ENCODE measurements at places on chromosomes 3 and 15.

DNA sequence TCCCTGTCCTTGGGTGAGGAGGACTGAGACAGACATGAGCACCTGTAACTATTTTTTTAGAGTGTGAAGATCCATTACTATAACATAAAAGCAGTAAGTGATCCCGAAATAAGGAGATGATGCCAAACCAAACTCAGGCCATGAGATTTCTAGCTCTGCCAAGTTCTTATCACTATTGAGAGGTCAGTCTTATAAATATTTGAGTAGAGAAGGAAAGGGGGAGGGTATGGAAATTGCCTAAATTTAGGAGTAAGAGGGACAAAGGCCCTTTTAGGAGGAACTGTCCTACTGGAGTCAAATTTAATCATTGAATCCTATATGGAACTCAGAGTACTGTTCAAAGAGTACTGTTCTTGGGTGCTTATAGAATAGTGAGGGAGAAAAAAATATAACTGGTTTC lies 326.9 kb upstream of the NAALADL2 start:
- DNase-seq = no peak

DNA sequence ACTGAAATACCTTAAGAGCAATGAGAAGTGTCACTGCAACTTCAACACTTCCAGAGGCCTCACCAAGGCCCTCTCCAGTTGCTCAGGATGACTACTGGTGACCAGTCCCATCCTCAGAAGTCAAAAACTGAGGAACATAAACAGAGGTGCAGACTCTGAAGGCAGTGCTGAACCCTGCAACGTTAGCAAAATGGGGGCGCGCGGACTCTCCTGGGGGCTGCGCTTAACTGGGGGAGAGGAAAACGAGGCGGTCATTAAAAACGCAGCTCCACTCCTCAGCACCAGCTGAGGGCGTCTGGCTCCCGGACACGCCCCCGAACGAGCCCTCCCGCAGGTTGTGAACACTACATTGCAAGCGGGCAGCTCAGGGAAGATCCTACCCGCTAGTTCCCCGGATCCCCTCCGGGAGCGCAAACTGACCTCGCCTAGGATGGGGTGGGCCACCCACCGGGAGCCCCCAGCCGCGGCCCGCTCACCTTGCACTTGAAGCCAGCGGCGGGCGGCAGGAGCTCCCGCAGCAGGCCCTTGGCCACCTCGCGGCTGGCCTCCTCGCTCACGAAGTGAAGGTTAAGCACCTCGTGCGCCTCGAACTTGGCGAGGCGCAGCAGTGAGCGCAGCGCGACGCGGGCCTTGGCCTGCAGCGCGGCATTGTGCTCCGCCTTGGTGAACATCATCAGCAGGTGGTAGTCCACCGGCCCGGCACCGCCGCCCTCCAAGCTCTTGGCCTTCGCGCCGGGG lies 711 bp downstream of the XXYLT1 start:
- DNase-seq = no peak

GRCh38 chr15:57595011-57595866 lies 3.5 kb downstream of the MYZAP start:
- no peak for DNase-seq

- no peak for DNase-seq
Measured at GRCh38 chr3:139443186-139443585, 33.1 kb downstream of the RBP2 start.

DNA sequence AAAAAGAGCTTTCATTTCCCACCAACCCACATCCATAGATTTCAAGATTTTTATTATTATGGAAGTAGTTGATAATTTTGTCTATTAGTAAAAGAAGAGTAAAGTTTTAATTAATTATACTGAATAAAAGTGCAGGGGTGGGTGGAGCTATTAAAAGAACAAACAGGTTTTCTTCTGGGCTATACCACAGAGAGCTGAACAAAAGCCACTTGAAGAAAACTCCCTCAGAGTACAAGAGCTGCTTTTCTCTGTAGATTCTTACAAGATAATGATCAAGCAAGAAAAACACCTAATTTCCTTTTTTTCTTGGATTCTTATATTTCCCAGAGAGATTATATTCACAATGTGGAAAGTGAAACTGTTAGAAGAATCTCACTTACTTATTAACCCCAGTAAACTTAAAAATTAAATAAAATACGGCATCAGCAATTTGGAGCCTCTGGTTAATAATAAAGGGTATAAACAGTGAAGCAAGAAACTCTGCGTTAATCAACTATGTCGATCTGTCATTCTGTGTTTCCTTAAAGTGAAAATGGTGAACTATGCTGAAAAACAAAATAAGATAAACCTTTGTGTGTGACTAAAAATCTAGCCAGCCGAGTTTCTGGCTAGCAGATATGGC lies 84.9 kb downstream of the THBS1 start:
- DNase-seq = no peak

DNA sequence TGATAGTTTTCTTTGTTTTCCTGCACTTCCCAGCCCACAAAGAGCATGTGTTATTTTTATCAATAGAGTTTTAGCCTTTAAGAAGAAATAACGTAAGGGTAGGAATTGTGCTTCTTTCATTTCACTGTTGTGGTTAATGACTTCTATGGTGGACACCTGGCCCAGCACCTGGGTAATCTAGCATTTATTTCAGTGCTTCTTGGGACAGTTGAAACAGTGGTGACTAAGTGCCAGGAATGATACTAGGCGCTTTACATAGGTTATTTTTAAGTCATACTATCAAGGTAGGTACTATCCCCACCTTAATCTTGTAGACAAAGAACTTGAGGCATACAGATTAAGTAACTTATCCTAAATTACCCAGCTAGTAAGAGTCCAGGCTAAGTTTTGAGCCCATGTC lies 243.8 kb downstream of the SOX2 start:
- no peak for DNase-seq

DNA sequence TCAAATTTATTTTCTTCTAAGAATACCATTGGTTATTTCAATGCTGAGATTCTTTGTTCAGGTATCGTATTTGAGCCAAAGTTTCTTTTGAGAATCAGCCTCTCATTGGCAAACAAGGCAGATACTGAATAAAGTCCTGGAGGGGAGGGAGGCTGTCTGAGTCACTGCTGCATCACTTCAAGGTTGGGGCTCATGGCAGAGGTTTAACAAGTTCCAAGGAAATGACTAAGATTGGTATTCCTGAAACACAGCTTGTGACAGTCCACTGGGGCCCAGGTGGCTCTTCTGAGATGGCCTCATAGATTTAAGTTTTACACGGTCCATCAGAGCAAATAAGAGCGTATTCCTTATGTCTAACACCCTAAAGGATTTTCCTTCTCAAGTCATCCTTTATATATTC lies 213.8 kb upstream of the STAC start:
- no peak for DNase-seq

- no peak for DNase-seq
Measured at GRCh38 chr15:73608941-73609340, 24.2 kb downstream of the NPTN start.

DNA sequence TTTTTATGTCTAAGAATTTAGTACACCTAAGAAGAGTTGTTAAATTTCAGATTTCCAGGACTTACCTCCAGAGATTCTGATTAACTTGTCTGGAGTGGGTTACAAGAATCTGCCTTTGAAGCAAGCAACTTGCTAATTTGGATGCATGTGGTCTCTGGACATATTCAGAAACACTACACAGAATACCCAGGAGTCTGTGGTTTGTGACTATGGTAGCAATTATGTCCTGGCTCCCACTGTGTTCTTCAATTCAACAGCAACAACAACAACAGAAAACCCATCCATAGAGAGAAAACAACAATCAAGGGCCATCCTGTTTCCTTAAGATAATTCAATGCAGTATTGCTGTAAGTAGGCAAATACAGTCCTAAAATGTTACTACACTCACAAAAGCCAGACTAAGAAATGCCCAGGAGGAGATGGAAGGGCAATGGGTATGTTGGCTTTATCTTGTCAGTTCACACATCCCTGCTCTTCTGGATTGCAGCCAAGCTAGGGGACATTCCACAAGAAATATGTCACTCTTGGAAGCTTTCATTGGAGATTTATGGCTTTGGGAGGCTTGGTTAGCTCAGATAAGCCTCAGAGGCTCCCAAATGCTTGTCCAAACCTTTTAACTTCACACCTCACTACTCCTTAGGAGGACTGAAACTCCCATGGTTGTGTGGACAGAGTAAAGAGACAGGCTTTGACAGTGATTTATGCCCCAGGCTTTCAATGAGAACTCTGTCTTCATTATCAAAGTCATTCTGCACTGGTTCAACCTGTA lies 99.4 kb upstream of the MRPL3 start:
- no peak for DNase-seq

DNA sequence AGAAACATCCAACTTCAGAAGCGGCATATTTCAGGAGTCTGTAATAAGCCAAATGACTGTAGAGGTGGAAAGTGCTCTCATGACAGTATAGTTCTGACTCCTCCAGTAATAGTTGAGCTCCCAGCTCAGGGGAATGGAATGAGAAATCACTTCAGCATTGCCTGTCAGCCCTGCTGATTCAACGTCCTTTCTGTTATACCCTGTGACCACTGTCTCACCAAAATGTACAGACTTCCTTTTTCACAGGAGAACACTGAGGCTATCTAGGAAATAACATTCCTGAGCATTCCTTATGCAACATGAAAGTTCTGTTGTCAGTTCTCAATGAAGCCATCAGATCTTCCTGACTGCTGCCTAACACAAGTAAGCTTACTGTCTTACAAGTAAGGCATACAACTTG lies 284.5 kb upstream of the MME start:
- no peak for DNase-seq

GRCh38 chr15:55289011-55289745 lies 435 bp downstream of the RAB27A start:
- DNase-seq = no peak

GRCh38 chr3:136955813-136956212 lies 2.0 kb upstream of the IL20RB start:
- no peak for DNase-seq

GRCh38 chr15:97479957-97480356 lies 480.5 kb upstream of the ARRDC4 start:
- no peak for DNase-seq

DNA sequence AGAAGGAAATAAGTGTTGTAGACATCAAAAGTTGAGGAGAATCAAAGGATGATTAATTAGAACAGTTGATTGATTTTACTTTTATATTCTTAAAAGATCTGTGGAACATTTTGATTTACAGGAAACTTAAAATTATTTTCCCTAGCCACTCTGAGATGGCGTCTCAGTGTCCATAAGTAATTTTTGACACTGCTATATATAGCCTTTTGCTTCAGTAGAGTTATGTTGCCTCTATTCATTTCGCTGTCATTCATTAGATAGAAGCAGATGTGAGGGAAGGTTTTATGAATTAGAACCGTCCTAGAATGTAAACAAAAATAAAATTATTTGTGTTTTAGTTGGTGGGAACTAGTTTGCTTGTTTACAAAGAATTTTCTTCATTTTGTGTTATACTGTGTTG lies 51.1 kb upstream of the EIF3J start:
- no peak for DNase-seq

GRCh38 chr15:101063891-101064794 lies 145.0 kb downstream of the LRRK1 start:
- DNase-seq = no peak

DNA sequence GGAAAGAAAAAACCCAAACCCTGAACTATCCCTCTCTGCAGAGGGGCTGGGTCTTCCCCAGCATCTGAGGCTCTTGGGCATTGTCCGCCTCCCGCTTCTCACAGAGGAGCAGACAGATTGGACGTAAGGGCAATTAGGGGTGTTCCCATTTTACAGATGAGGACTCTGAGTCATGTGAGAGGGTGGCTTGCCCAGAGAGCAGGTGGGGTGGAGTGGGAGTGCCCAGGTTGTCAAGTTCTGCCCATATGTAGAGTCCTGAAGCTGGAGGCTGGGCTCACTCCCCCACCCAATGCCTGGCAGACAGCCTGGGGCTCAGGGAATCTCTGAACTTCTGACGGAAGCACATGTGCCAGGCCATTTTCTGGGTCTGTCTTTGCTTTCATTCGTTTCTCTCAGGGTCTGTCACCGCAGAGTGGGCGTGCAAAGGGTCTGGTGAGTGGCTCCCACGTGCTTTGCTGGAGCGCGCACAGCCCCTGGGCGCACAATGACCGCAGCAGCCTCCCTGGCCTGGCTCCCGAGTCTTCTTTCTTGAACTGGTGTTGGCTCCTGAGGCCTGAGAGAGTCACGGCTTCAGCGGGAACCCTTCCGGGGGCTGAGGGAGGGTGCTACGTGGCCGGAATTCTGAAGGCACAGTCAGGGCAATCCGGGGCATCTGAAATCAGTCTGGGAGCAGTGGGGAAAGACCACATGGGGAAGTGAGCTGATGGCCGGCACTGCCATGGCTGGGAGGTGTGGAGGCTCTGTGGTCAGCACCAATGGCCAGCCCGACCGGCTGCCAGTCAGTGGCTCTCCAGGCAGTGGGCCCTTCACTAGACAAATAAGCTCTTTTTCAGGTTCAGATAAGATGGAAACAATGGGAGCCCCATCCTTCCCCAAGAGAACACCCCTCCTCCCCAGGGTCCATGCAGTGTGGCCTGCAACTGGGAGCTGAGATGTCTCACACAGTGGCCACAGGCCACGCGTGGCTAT lies 1.1 kb upstream of the TRPM1 start:
- no peak for DNase-seq

GRCh38 chr3:171768281-171768900 lies 41.9 kb downstream of the PLD1 start:
- no peak for DNase-seq

DNA sequence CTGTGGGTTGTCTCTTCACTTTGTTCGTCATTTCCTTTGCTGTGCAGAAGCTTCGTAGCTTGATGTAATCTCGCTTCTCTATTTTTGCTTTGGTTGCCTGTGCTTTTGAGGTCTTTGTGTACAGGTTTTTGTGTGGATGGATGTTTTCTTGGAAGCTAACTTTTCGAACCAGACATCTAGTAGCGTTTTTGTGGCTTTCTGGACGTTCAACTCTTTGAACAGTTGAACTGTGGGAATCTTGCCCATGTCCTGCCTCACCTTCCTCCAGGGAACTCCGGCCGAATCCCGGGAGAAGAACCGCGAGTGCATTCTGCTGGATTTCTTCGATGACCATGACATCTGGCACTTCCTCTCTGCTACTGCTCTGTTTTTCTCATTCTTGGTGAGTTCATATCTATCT lies 70.6 kb downstream of the USF3 start:
- DNase-seq = no peak

DNA sequence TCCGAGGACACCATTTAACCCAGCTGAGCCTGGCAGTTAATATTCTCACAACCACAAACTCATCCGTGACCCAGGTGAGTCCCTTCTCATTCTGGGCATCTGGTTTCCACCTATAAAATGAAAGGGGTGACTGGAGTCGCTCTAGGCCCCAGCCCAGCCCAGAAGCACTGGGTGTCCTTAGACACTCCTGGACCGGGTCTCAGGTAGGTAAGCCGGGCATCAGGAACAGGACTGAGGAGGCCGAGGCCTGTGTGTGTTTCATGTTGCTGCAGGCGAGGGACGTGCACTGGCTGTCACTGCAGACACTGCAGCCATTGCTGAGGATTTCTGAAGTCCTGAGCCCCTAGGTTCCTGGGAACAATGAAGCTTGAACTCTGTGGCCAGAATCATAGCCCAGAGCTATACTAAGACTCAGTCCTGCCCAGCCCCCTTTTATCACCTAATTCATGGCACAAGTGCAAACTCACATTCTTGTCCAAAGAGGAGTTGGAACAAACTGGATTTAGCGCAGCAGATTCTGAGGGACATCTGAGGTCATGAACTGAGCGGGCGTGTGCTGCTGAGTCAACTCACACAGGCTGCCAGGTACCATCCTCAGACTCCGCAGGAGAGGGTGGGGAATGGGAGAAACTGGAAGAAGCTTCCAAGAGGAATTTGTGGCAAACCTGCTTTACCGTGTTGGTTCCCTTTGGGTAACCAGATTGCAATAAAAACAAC lies 184.9 kb downstream of the FAM43A start:
- DNase-seq = no peak

GRCh38 chr3:78634316-78634715 lies 1133.5 kb downstream of the ROBO1 start:
- no peak for DNase-seq

- no peak for DNase-seq
Measured at GRCh38 chr15:25701721-25702465, 161.2 kb downstream of the ATP10A start.

All from stimulated activated CD4-positive, alpha-beta T cell treated with anti-CD3 and anti-CD28 coated beads, Interleukin-1b, Interleukin-23, amount 100 ng/mL, for 1 hour (primary cell).